Spinal cord (tissue), 10 donors: ENCODE measurements at places on chromosomes 3 and 15.

DNA sequence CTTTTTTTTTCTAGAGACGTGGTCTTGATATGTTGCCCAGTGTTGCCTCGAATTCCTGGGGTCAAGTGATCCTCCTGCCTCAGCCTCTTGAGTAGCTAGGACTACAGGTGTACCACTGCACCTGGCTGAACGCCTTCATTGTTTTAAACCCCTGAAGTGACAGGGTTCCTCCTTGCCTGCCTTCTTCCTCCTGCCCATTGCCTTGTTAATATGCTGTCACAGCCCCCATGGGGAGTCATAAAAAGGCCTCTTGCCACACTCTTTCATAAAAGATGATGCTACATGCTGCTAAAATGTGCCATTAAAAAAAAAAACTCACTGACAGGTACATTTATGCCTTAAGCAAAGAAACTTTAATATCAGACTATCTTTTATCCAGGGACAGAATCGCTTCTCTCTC is 116.8 kb upstream of the SKOR1 start:
- no peak for DNase-seq

GRCh38 chr15:64857421-64857820 is 15.7 kb downstream of the PLEKHO2 start:
- no peak for DNase-seq

DNA sequence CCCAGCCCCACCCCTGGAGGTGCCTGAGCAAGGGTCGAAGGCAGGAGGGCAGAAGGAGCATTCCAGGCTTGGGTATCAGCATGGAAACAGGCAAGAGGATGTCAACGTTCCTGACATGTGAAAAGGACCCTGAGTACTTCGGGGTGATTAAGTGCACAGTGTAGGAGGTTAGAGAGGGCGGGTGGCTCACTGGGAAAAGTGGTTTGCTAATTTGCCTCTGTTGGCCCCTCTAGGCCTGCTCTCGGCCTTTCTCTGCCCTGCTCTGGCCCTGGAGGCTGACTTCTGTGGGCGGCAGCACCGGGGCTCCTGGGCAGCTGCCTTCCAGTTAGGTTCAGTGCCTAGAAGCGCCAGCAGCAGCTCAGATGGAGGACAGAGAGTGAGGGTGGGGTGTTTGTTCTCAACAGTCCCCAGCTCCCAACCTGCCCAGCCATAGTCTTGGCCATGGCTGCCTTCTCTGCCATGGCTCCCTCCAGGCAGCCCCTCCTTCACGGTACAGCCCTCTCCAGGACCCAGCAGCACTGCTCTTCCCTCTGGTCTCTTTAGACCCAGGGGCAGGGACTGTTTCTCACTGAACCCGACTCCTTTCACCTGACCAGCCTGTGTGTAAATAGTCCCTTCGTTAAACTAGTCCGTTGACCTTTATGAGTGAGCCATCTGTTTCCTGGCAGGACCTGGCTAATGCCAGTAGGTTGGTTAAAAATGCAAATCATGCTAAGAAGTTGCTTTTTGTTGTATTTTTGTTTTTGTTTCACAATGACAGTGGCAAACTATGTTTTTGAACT is 107.1 kb upstream of the TPM1 start:
- no peak for DNase-seq

DNA sequence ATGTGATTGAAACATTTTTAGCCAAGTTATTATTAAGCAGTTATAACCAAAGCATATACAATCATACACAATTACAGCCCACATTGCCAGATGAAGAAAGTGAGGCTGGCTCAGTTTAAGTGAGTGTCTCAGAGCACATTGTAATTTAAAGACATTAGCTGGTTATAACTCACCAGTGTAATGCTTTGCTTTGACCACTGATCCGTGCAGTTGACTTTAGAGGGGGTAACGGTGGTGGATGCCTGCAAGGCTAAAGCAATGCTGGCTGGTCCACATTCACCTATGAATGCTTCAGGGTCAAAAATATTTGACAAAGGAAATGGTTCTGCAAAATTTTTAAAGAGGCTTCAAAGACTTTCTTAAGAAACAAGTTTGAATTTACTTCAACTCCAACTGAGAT is 1.2 kb downstream of the C3orf85 start:
- no peak for DNase-seq

- DNase-seq = no peak
Observed at GRCh38 chr3:163273694-163274093, 1777.1 kb downstream of the OTOL1 start.

GRCh38 chr3:71117572-71118247 is 465.8 kb downstream of the FOXP1 start:
- no peak for DNase-seq

GRCh38 chr15:81751816-81752545 is 293.8 kb downstream of the MEX3B start:
- DNase-seq = no peak

- DNase-seq = no peak
Observed at GRCh38 chr3:113133140-113133539, 78.2 kb upstream of the BOC start.

DNA sequence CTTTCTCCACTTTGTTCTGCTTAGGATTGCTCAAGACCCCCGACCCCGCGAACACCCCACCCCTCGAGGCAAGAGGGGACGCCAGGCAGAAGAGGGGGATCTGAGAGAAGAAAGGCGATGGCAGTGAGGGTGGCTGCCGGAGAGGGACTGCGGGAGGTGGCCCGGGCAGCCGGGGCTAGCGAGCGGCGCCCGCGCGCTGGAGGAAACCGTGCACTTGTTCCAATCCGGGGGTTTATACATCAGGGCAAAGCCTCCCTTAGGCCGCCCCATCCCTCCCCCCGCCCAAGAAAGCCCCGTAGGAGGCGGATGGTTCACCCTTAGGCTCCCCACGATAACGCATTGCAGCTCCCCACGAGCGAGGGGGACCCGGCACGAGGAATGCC is 475 bp downstream of the ERC2 start:
- DNase-seq = peak; percentile 55

DNA sequence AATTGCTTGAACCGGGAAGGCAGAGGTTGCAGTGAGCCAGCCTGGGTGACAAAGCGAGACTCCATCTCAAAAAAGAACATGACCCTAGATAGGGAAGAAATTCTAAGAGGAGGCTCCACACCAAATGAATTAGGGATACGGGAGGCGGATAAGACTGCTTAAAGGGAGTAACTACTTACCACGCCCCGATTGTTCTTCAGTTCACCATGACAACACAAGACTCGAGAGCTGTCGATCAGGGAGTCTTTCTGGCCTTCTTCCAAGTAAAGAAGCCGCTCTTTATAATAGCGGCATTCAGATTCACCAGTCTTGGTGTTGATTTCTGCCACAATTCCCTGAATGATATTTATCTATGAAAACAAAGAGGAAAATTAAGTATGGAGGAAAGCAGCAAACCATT is 53.9 kb upstream of the TASOR start:
- DNase-seq = peak; percentile 80

- no peak for DNase-seq
Observed at GRCh38 chr15:21262851-21263425, 177.4 kb downstream of the POTEB3 start.

DNA sequence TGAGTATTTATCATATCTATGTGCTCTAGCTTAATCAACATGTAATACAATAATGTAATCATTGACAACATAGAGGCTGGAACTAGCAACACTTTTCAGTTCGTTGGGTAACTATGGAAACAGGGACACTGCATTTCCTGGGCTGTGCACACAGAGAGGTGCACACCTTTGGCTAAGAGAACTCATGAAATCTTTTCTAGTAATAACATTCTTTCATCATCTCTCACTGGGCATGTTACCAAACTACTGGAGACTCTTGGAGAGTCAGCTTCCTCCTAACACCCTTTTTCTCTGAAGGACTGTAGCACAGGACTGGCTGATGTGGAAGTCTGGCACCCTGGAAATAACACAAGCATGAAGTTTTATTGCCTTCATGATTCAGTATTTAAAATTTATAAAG is 135.6 kb downstream of the KCNMB2 start:
- DNase-seq = no peak

DNA sequence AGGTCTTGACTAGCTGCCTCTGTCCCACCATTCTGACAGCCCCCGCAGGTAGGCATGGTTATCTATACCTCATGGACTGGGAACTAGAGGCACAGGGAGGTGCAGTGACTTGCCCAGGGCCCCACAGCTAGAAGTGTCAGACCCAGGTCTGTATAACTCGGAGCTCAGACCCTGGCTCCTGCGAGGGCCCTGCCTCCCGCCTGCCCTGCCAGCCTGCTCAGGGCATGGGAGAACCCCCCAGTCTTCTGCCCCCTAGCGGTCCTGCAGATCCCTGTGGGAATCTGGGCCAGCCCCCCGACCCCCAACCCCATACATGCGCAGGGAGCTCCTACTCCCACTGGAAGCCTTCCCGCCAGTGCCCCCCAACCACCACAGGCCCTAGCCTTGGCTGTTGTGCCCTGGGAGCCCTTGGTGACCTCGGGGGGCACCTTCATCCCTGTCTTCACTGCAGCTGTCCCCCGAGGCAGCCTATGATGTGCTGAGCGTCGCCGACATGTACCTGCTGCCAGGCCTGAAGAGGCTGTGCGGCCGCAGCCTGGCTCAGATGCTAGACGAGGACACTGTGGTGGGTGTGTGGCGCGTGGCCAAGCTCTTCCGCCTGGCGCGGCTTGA is 6.9 kb downstream of the ABTB1 start:
- no peak for DNase-seq

GRCh38 chr3:62049033-62049432 is 324.3 kb downstream of the FEZF2 start:
- DNase-seq = no peak

DNA sequence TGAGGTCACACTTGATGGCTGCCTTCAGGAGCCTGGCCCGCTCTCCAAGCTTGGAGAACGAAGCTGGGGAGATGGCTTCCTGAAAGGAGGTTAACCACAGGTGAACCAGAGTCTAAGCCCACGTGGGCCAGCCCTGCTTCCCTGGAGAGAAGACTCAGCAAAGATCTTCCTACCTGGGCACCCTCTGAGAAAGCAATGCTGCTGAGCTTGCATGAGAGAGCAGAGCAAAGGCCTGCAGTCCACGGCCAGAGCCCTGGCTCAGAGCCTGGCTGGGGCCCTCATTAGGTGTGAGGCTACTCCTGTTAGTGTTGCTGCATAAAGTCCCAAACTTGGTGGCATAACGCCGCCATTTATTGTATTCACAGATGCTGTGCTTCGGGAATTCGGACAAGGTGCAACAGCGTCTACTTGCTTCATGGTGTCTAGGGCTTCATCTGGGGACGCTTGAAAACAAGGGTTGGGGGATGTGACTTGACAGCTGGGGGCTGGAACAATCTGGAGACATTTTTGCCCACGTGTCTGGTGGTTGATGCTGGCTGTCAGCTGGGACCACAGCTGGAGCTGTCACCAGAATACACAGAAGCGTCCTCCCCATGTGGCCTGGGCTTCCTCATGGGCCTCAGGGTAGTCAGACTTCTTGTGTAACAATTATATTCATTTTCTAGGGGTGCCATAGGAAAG is 87.9 kb upstream of the MEF2A start:
- DNase-seq = no peak

DNA sequence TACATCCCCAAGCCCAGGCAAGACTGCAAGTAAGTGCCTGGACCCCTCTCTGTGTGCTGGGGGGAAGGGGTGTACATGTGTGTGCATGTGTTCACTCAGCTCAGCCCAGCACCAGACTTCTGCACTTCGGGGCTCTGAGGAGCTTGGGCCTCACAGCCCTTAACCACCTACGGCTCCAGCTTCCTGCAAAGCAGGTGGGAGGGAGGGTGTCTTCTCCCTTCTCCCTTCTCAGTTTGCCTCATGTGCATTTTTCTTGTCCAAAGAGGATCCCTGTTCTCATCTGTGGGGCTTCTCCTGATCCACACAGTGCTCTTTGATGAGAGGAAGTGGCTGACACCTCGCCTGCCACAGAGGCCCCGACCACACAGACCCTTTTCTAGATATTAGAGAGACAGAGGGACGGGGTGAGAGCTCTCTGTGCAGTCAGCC is 69.3 kb downstream of the MESD start:
- no peak for DNase-seq

- DNase-seq = no peak
Observed at GRCh38 chr3:58167431-58168351, 43.1 kb downstream of the DNASE1L3 start.

GRCh38 chr15:36506733-36507356 is 72.6 kb upstream of the CDIN1 start:
- DNase-seq = no peak

DNA sequence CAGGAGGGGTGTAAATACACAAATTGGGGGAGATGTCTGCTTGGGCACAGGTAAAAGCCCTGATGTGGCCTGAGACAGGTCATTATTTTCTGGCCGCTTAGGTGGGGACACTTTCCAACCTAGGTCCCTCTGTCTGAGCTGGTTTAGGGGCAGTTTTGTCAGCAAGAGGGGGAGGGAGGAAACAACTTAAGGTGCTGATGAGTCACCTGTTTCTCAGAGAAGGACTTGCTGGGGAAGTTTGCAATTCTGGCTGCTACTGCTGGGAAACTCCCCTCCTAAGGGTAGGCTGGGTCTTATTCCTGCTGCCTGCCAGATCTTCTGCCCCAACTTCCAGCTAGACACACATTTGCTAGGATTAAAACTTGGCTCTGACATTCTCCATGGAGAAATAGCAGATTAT is 4.8 kb upstream of the RHOV start:
- DNase-seq = no peak

- no peak for DNase-seq
Observed at GRCh38 chr3:101453961-101454360, 59.1 kb downstream of the SENP7 start.

DNA sequence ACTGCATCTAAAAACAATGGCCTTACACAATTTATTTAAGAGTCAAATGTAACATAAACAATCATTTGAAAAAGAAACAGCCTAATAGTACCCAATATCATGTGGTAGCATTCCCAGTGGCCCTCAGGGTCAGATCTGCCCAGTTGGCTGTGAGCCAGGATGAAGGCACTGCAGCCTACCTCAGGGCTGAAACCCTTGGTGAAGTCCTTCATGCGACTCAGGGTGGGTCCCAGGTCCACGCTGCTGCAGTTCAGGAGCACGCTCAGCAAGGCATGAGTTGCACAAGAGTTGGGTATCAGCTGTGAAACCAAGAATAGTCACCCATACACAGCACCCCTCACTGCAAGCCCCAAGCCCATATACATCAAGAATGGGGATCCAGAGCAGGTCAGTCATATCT is 37.1 kb downstream of the SEMA3G start:
- no peak for DNase-seq

DNA sequence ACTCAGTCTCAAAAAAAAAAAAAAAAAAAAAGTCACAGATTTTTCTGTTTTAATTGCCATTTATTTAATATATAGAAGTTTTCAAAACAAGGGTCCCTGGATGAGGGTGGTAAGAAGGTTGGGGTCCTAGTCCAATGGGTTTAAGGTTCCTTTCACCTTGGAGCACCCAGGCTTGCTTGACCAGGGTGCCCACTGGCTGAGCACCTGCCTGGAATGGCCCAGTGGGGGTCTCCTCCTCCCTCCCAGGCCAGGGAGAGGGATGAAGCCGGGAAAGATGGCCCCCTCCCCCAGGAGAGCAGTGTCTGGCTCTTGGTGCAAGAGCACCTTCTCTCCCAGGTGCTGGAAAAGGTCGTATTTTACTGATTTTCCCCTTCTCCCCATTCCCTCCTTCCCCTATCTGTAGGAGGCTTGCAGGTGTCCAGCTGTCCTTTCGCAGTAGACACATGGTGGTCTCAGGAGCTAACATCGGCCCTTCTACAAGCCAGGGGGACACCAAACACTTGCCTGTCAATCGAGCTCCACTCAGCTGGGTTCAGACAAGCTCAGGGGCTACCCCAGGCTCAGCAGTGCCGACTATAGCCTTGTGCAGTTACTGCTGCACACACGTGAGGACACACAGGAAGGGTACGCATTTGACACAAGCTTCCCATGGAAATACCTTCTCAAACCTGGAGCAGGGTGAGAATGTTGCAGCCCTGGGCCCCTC is 112.3 kb upstream of the KLF13 start:
- no peak for DNase-seq
